Left lung (tissue), 14 donors: ENCODE measurements at places on chromosomes 3 and 15.

GRCh38 chr15:61106044-61106834, 122.9 kb downstream of the RORA start:
- no peak for DNase-seq

GRCh38 chr3:150985711-150986110, 13.2 kb upstream of the CLRN1 start:
- no peak for DNase-seq

GRCh38 chr15:28003302-28004037, 95.6 kb downstream of the OCA2 start:
- no peak for DNase-seq

DNA sequence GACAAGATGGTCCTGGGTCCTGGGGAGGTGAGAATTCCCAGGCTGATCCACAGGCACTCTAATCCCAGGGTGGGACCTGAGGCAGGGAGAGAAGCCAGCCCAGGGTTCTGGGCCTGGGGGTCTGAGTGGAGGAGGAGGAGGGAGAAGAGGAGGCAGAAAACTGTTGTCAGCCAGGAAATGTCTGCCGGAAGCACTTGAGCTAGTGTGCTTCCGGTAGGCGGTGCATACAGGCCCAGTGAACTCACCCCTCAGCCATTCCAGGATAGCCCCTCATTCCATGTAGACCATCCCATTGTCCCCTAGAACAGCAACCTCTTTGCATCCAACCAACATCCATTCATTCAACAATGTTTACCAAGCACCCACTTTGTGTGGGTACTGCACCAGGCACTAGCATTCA, 47.9 kb upstream of the LCTL start:
- DNase-seq = peak; percentile 25

- DNase-seq = no peak
Measured at GRCh38 chr15:31563001-31563400, 236.4 kb downstream of the KLF13 start.

- DNase-seq = no peak
Measured at GRCh38 chr3:43481375-43481774, 140.4 kb downstream of the ANO10 start.
